ENCODE measurements at places on chromosomes 1 and 21.

DNA sequence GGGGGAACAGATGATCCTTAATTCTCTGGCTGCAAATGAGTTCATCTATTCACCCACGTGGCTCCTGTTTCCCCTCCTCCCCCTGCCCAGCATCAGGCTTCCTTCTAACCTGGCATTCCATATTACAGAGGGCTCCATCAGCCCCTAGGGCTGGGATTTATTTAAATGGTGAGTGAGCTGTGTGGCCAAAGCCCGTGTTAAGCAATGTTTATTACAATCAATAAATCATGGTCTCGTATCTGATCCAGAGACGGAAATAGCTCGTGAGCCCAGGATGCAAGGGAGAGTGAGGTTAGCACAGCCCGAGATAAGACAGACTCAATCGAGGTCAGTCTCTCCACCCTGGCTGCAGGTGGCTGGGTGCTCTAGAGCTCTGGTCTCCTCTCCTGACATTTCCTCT is 43.1 kb upstream of the IGSF21 start:
- no peak for DNase-seq

- no peak for DNase-seq
Measured at GRCh38 chr1:86541859-86542258, 5.0 kb upstream of the CLCA4 start.

DNA sequence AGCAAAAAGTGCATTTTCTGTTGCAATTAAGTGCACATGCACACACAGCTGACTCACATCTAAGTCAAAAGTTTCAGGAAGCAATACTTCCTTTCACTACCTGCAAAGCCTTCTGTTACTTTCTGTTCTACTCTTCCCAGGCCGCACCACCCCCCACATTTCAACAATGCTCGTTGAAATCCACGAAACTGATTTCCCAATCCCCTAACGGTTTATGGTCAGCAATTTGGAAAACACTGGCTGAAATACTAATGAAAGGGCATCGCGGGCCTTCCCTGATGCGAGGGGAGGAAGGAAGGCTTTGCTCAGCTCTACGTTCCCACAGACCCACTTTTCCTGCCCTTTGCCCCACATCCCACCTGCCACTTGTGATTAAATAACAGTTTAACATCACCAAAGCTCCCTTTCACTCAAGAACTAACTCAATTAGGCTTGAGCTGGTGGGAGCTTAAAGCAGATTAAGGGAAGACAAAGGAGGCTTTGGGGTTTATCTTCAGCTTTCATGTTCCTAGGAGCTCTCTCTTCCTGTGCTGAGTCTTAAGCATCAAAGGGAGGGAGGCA is 243.2 kb upstream of the RAB4A start:
- DNase-seq, result no peak

- no peak for DNase-seq
Measured at GRCh38 chr1:33641104-33641830, 168.8 kb downstream of the ZSCAN20 start.

DNA sequence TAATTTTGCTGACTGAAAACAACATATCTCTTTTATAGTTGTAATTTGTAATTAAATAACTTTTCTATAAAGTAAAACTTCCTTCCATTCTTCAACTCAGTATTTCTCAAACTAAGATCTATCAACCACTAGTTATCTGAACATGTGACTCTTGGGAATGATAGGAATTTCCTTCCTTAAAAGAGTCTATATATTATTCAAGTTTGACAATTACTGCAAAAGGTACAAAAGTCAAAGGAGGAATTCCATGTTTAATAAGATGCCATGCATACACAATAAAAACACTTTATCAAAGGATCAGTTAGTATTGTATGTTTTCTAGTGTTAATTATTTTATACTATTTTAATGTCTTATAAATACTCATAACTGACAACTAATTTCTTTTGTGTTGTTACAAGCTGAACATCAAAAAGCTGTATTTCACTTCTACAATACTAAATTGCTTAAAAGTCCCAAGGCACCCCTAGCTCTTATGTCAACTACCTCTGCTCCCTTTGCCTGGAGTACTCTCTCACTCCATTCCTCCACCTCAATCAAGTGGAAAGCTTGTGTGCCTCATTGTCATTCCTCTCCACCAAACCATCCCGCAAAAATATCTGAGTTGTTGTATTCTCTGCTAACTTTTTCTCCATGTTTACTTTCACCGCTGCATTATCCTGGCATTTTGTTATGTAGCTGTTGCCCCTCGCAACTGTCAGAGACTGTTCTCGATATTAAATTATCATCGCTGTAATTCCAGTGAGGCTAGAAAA is 67.9 kb downstream of the SLC44A5 start:
- DNase-seq, result no peak

DNA sequence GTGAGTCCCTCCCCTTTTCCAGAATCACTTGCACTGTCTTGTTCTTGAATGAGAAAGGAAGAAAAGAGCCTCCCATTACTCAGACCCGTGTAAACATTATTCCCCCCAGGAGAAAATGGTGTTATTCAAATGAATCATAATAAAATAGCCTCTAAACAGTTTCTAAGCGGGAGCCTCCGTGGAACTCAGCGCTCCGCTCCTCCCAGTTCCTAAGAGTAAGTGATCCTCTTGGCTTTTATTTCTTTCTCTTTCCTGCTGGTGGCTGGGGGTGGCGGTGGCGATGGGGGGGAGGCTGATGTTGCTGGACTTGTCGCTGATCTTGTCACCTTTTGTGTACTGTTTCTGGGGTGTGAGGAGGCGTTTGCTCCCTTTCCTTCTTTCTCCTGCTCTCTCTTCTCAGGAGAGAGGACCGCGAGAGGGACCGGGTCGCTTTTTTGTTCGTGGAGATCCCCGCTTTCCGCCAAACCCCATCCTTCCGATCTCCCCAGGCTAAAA is 781 bp downstream of the PROX1 start:
- peak; percentile 28 for DNase-seq

GRCh38 chr21:38626306-38626705 is 128.0 kb upstream of the ERG start:
- no peak for DNase-seq

GRCh38 chr1:39087435-39087834 is 61.3 kb downstream of the NDUFS5 start:
- no peak for DNase-seq

- DNase-seq, result no peak
Measured at GRCh38 chr21:44405948-44406872, 49.1 kb upstream of the LRRC3 start.

- DNase-seq, result no peak
Measured at GRCh38 chr1:160973491-160973890, 18.9 kb upstream of the ITLN2 start.

All from hepatic stellate cell (primary cell).